ENCODE measurements at places on chromosomes 2 and 18.

GRCh38 chr2:185745864-185746859 is 7.6 kb downstream of the FSIP2 start:
- no peak for DNase-seq

- DNase-seq = no peak
These were observed 6.2 kb upstream of the TWIST2 start for GRCh38 chr2:238841542-238842164.

DNA sequence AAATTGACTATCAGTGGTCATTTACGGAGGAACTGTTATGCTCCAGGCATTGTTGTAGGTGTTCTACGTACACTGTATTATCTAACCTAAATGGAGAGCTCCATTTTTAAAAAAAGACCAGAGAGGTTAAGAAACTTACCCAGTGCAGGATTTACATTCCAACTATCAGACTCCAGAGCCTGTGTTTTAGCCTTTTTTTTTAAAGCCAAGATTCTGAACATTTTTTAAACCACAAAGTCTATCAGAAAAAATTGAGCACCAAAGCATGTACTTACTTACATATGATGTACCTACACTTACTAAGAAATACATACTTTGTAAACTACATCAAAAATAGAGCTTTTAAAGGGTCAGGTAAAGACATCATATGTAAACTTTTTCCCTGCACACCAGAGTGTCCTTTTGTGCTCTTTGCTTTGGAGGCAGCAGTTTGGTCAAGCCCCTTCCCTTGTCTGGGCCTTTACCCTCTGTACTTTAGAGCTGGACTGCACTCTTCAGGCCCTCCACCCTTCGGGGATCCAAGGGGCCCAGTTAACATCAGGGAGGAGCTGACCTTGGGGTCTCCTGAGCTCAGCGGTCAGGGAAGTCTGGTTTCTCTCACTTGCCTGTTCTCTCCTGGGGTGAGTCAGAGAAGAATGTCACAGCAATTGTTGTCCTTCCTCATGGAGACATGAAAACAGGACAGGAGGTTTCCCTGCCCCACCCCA is 58.4 kb downstream of the ITGB1BP1 start:
- no peak for DNase-seq

GRCh38 chr18:2939317-2939716 is 73.6 kb downstream of the LPIN2 start:
- no peak for DNase-seq

- no peak for DNase-seq
These were observed 60.1 kb upstream of the ARL4C start for GRCh38 chr2:234556848-234557573.

DNA sequence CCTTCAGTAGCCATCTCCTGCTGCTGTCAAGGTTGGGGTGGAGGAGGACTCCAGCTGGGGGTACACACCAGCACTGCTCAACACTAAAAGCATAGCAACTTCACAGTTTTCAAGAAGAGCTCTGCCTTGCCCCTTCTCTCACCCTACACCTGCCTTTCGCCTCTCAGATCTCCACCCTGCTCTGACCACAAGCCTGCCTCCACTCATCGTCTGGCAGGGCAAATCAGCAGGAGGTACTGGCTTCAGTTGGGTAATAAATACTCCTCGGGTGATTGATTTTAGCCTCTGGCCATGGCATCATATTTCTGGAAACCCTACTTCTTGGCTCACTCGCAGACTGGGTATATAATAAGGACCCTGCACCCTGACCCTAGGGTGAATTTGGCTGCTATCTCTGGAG is 3.1 kb upstream of the PRKAG3 start:
- no peak for DNase-seq

DNA sequence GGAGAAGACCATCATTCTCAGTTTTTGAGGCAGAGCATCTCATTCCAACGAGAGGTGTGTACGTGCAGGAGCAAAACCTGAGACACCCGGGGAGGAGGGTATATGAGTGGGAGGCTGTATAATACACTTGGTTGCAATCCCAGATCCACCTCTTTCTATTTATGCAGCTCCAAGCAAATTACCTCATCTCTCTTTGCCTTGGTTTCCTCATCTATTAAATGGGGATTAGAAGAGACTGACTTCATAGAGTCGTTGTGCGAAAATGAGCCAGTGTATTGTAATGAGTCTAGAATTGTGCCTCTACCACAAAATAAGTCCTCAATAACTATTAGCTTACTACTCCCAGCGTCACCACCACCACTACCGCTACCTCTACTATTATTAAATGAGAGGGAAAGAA is 40.1 kb downstream of the TGOLN2 start:
- DNase-seq = no peak

GRCh38 chr2:144580521-144581161 is 60.7 kb upstream of the ZEB2 start:
- no peak for DNase-seq

DNA sequence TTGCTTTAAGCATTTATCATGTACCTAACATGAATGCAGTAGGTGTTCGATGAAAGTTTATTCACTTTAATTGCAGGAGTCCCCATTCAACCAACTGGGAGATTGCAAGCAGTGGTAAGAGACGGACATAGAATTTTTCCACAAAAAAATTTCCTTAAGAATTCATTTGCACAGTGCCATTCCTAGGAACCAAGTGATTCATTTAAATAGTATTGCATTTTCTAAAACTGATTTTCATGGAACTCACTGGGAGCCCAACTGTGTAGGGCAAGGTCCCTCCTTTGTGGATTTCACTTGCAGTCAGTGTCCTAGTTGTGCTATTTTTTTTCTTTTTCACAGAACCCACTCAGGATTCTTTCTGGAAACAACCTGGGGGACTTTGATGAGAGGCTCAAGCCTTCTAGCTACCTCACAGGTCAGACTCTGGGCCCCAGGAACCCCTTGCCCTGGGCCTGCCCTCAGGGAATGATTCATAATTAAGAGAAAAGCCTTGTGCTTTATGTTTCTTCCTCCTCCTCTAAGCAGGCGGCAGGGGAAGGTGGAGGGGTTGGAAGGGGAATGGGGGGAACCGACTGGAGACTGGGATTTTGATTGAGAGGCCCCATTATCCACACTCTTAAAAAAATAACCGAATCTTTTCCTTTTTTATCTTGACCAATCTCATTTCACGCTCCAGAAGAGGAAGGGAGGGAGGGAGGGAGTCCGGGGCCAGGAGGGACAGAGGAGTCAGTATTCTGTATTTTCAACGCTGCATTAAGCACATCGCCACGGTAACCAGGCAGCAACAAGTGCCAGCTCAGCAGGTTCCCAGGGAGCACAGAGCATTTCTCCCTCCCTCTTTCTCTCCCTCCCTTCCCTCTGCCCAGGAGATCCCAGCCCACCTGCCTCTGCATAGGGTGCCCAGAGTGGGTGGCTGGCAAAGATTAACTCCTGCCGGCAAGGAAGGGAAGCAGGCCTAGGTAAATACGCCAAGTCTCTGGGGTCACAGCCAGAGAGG is 51.8 kb downstream of the PSD4 start:
- DNase-seq = no peak

DNA sequence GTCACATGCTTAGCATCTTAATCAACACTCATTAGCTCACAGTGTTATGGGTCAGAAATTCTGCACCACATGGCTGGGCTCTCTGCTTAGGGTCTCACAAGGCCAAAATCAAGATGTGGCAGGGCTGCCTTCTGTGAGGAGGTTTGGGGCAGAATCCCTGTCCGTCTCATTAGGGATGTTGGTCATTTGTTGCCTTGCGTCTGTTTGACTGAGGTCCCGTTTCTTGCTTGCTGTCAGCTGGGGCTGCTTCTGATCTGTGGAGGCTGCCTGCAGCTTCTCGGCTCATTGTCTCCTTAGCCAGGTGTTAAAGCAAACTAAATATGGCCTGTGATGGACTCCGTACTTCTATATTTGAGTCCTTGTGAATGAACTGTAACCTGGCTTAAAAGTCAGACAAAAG is 146.5 kb downstream of the NDUFA10 start:
- DNase-seq = no peak

GRCh38 chr2:193222454-193222853 is 1027.7 kb upstream of the TMEFF2 start:
- DNase-seq = no peak

DNA sequence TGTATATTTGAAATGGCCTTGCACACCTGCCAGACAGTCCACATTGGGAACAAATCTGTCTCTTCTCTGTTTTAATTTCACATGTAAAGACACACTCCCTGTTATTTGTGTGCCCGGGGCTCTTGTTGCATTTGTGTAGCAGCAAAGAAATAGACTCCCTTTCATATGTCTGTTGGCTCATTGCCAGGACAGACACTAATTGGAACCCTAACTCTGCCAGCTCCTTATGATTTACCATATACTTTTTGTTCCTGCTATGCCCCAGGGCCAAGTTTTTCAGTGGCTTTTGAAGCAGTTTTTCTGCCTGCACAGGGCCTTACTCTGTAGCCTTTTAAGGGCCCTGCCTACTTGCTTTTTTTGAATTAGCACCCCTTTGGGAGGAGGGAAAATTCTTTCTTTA is 396.9 kb downstream of the DLGAP1 start:
- no peak for DNase-seq

DNA sequence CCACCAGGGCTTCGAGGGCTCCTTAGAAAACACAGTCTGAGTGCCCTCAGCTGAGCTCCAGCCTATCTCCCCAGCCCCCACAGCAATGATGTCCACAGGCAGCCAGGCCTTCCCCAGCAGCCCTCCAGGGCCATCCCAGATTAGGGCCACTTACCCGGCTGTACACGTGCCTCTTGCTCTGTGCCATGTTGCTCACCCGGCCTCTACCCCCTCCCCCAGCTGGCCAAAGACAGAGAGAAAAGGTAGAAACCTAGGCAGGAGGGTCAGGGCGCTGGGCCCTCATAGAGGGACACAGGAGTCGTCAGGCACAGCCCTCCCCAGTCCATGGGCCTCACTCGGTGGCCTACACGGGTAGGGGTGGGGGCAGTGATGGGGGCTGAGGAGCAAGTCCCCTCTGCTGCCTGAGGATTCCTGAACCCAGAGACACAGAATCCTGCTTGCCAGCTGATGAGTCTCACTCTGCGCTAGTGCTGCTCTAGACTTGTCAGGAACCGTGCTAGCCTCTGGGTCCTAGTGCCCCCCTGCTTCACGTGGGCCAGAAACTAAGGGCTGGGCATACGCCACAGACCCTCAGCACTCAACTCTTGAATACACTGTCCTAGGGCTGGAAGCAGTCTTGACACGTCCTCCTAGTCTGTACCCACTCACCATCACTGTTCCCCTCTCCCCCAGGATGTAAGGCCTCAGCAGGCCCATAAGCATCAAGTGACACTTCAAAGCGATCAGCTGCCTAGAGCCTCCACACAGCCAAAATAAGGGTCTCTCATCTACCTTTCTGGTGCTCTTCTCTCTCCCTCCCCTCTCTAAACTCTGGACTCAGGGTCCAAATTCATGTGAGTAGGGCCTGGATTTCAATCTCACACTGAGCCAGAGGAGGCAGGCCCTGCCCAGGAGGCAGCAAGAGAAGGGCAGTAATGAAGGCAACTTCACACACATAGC is at the start of gene DCTN1:
DCTN1 (minus strand) TSS at position 461 of the 939 bp plus-strand sequence; CDS start at position 187, 274 bp downstream.
- peak; percentile 60 for DNase-seq

GRCh38 chr18:63195326-63196159 is 124.0 kb downstream of the BCL2 start:
- no peak for DNase-seq

DNA sequence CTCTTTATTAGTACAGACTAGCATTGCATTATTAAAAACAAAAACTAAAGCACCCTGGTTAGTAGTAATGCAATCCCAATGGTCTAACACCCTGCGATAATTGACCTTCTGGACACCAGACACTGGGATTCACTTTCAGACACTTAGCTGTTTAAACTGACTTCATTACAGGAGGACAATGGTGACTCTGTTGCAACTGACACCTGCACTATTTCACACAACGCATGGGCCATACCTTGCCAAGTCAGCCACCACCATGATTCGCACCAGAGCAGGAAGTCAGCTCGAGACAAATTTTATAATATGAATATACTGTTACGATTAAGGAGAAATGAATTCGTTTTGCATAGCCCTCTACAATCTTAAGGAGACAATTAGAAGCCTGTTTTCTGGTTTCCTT is 150.7 kb downstream of the MEIS1 start:
- no peak for DNase-seq

DNA sequence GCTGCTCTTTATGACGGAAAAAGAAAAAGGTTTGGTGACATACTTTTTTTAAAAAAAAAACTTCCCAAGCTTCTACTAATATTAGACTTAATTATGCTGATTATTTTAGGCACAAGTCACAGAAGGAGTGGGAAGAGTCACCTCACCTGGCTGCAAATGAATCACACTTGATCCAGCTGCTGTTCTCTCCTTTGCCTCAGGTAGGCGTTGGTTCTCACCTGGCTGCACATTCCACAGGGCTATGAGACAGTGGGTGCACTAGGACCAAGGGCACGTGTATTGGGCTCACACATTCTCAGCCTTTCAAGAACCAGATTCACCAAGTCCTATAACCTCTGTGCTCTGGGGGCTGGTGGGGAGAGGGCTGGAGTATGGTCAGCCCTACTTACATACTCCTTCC is 93.3 kb downstream of the TGFA start:
- no peak for DNase-seq

DNA sequence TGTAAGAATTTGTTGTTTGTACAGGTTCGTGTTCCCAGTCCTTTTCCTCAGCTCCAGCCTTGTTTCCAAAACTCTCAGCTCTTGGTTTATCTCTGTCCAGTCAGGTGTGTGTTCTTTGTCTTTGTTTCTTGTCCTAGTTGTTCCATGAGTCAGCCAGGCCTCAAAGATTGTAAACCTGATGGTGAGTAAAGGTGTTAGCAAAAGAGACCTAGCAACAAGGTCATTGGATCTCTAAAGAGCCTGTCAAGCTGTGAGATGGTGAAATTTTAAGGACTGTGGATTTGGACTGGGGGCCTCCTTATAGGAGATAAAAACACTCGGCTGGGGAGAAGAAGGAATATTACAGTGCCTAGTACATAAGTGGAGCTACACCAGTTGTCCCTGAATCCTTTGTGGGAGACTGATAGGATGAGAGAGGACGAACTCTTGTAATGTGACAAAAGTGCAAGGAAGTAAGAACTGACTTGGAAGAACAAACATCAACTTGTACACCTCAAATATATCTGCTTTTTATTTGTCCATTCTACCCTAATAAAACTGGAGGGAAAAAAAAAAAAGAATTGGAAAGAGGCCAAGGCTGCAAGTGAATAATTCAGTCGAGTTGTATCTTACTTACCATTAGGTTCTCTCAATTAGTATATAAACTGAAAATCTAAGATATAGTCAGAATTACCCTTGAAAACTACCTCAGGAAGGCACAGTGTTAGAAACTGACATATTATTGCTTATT is 37.2 kb downstream of the ITGA6 start:
- DNase-seq = no peak

- no peak for DNase-seq
These were observed 48.5 kb upstream of the KCNH7 start for GRCh38 chr2:162887087-162887486.

DNA sequence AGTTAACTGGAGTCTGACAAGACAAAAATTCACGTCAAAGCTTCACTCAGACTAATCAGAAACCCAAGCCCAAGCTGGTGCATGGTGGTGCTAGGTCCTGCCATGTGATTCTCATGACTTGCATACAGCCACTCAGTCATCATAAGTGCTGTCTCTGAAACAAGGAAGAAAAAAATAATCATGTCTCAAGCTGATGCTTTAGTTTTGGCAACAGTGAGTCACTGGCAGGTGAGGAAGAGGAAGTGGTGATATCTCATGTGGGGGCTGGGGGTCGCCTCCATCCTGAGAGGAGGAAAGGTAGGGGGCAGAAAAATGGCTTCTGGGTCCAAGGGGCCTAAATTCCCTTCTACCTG is 136.3 kb downstream of the TMEM163 start:
- DNase-seq = no peak

All from right cardiac atrium (tissue), 5 donors.